ENCODE measurements at places on chromosomes 2 and 18.
A peak's percentile ranks its signal among the peaks of the same experiment; 100 is the strongest.

- DNase-seq: peak; percentile 49
Observed at GRCh38 chr2:158509928-158510797, 53.4 kb downstream of the PKP4 start.

DNA sequence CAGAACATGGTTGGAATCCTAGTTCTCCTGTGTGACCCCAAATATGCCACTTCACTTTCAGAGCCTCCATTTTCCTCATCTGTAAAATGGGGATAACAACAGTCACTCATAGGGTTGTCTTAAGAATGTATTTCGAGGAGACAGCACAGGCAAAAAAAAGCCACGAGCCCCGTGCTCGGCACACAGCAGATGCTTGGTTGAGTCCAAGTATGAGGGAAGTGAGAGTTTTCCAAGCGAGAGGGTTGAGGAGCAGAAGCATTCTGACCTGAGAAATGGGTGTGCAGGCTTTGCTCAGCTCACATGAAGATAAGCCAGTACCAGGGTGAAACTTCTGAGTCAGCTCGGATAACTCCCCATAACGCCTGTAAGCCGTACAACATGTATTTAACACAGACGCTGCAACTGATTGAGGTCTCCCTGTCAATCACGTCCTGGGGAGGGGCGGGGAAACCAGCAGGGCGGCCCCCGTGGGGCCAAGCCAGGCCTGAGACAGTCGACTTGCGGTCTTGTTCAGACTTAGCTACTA is 23.0 kb upstream of the ODC1 start:
- DNase-seq: no peak

GRCh38 chr2:102139851-102140250 is 2.7 kb upstream of the IL1R1 start:
- no peak for DNase-seq

GRCh38 chr18:33034212-33034611 is 261.4 kb upstream of the KLHL14 start:
- no peak for DNase-seq

GRCh38 chr2:60413069-60413813 is 140.2 kb downstream of the BCL11A start:
- no peak for DNase-seq

- DNase-seq: no peak
Observed at GRCh38 chr2:136118819-136119716, 1.1 kb upstream of the CXCR4 start.

- no peak for DNase-seq
Observed at GRCh38 chr2:9842487-9843228, 616 bp upstream of the TAF1B start.

DNA sequence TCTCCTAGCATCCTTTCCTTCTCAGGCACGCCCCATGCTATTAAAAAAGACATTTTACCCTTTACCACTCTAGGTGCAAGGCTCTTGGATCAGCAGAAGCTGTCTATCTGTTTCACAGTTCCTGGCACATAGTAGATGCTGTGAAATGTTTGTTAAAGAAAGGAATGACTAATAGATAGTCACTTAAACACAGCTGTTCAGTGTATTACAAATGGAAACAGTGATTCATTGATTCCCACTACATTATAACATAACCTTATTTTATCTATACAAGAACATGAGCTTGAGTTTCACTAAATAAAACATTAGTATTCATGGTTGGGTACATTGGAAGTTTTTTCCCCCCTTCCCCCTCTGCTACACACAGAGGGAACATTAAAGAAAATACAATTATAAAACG is 142.1 kb downstream of the ASXL3 start:
- DNase-seq: no peak

DNA sequence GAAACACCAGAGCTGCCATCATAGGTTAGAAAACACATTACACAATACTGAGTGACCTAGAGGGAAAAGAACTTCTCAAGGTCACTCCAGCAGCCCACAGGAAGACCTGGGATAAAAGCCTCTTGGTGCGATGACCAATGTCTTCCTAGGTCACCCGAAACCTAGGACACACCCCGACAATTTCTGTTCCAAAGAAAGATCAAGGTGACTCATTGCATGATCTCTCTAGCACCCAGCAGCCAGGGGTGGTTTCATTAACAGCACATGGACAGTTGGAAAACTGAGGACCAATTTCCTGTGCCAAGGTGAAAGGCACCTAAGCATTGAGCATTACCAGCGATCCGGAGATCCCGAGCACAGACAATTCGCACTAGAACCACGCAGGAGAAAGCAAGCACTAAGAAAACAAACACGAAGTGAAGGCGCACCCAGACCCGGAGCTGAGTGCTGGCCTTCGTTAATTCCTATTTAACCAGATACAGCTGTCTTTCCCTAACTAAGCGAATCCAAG is 1.5 kb downstream of the CACNB4 start:
- DNase-seq: peak; percentile 60

GRCh38 chr2:140804700-140805260 is 1326.0 kb downstream of the LRP1B start:
- DNase-seq: no peak

DNA sequence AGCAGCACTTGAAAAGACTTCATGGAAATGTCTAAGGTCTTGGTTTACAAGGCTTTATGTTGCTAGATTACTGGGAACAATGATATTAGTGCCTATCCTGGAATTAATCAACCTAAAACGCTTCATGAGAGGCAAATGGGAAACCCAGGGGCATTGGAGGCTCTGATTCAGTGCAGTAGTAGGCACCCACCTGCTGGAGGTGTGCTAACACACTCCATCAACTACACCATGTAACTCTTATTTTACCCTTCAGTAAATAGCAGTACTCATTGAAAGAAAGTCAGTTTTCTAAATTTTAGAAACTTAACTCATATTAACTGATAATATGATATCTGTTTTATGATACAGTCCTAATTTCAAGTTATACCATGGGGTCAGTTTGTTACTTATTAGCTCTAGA is 17.4 kb upstream of the HNRNPA3 start:
- DNase-seq: no peak

DNA sequence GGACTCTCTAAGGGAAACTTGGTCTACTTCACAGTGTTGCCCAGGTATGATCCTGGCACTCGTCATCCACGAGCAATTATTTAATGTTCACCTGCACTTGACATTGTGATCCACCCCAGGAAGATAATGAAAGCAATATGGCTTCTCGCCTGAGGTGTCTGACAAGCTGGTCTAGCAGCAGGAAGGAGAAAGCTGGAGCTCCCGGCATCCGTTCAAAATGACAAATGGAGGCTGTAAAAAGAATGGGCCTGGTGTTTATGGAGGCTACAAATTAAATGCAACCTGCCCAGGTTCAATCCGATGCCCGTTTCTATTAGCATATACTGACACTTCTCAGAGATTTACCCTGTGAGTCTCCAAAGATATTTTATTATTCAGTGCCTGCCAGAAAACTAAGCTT is 317.6 kb downstream of the CTNNA2 start:
- no peak for DNase-seq

DNA sequence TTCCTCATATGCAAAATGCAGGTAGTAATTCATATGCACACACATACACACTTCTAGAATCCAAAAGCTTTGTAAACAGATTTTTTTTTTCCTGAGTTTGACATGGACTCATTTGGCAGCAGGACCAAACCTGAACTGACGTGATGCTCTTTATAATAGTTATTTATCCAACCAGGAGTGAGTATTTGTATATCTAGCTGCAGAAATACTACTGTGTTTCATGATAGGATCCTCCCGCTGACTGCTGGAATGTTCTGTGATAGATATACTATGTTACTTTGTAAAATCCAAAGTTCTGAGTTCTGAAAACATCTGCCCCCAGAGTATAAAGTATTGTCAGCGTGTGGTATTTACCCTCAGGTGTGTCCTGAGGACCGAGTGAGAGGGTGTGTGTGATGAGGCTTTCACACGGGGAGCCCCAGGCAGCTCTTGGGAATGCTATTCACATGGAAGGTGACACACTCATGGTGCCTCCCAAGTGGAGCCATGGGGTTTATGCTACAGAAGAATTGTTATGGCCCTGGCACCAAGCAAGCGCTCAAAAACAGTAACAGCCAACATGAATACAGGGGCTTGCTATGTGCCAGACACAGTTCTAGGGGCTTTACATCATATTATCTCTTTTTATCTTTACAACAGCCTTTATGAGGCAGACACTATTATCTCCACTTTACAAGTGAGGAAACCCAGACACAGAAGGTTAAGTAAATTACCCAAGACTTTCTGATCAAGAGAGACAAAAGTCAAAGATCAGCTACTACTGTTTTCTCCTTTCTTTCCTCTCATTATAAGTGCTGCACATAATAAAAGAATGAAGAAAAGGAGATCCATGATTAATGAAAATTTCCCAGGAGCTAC is 16.7 kb upstream of the TXNDC2 start:
- DNase-seq: no peak

DNA sequence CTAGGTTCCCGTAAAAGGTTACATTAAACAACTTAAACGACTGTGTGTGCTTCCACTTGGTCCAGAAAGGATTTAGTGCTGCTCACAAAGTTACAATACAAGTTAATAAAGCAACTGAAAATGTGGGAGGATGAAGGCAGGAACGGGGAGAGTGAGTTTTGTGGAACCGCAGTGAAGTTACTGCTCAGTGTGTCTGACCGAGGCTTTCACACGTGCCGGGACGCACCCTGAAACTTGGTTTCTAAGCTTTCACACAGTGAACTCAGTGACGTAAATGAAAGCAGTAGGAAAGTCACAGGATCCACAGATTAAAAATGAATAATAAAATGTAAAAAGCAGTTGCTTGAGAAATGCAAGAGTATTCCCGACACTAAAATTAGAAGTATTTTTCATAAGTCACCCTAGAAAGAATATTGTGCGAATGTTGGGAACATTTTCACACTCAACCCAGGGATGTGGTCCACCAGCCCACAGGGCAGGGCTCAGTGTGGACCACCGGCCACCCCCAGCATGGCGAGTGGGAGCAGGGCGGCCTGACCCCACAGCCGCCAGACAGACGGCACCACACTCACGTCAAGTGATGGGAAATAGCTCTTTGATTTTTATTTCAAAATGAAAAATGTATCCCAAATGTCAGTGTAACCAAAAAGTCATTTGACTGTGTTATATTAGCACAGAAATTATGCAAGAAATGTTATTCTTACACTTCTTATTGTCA is 32.6 kb upstream of the CHMP1B start:
- no peak for DNase-seq

DNA sequence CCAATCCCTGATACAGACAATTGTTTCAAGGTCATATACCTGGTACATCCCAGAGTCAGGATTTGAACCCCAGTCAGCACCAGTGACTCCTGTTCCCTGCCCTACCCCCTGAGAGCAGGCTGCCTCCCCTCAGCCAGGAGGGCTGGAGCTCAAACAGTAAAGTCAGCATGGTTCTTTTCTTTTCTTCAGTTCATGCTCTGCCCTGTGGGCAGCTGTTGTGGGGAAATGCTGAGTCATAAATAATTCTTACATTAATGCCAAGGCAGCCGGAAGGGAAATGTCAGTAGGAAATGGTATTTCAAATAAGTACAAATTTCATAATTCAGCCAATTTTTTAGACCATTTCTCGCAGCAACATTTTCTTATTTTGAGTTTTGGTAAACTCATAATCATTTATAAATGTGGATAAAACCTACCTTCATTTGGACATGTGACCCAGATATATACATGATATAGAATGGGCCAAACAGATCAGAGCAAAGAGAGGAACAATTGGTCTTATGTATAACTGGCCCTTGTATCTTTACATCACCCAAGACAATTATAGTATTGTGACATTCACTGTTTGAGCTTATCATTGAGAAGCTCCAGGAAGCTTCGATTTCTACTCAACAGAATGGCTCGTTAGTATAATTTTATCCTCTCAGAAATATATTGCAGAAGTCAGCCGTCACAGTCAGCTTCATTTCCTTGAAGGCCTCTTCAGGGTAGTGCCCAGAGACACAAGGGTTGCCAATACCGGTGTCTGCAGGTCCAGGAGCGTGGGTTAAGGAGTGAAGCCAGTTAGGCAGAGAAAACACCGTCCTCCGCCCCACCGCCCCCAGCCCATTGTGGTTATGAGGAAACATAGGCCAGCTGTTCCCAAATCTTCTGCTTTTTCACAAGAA is 28.0 kb upstream of the SCYGR1 start:
- DNase-seq: peak; percentile 90

DNA sequence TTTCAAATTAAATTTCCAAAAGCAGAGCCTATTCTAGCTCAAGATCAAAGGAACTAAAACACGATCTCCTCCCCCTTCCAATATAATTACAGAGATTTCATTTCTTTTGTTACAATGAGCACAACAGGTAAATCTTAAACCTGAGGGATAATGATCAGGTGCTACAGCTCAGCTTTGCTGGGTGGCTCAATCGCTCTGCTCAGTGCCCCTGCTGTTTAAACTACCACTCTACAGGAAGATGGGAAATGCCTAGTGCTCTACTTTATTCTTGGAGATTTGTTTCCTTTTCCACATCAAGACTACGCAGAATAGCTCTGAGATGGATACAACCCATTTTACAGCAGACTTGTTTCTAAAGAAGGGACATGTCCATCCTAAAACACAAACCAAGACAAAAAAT is 162.3 kb downstream of the TCF4 start:
- no peak for DNase-seq

DNA sequence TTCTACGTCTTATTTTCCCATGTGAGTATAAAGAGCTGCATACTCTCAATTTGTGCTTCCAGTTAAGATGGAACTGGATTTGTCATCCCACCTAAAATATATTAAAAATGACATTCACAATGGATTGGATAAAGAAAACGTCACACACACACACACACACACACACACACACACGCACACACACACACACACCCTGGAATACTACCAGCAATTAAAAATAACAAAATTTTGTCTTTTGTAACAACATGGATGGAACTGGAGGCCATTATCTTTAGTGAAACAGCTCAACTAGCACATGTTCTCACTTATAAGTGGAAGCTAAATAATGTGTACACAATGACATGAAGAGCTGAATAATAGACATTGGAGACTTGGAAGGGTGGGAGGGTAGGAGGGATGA is 3.8 kb upstream of the QPCT start:
- no peak for DNase-seq

DNA sequence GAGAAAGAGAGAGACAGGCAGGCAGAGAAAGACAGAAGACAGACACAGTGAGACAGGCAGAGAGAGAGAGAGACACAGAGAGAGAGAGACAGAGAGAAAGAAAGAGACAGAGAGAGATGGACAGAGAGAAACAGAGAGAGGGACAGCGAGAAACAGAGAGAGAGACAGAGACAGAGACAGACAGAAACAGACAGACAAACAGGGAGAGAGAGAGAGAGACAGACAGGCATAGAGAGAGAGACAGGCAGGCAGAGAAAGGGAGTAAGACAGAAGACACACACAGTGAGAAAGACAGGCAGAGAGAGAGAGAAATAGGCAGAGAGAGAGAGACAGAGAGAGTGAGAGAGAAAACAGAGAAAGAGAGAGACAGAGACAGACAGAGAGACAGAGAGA is 105.3 kb upstream of the ANKRD30BL start:
- DNase-seq: no peak
